Epithelial cell of proximal tubule (primary cell): ENCODE measurements at places on chromosomes 11 and 22.

DNA sequence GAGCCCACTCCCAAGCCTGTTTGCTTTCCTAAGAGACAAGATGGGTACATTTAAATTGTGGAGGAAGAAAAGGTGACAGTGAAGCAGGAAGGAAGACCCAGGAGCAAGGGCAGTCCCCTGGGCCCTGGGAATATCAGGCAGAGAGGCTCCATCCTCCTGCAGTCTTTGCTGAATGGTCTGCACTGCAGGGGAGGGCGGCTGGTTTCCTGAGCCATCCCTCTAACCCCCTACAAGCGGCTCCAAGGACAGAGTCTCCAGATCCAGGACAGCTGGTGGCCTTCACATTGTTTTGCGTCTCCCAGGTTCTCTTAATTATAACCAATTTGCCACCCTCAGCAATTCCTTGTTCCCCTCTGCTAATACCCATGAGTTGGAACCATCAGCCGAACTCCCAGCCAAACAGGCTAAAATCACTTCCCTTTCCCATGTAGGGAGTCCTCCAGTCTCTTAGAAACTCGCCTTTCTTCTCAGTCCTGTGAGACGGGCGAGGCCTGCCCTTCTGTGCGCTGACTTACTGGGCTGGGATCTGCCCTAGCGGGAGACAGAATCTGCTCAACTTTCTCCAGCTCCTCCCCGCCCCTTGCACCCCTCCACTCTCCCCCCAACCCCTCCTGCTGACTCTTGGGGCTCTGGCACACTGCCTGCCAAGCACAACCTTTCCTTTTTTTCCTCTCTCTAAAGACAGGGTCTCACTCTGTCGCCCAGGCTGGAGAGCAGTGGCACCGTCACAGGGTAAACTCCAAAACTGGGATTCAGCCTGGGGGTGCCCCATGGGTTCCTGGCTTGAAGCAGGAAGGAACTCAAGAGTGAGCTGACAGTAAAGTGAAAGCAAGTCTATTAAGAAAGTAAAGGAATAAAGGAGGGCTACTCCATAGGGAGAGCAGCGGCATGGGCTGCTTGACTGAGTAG is 53.4 kb upstream of the EMID1 start:
- DNase-seq = no peak

- DNase-seq = no peak
These were observed 330.7 kb downstream of the TTC28 start for GRCh38 chr22:28348613-28349609.

GRCh38 chr11:113685654-113686359 is 20.3 kb downstream of the TMPRSS5 start:
- no peak for DNase-seq

- no peak for DNase-seq
These were observed 48.0 kb downstream of the IGLL1 start for GRCh38 chr22:23531966-23532705.

DNA sequence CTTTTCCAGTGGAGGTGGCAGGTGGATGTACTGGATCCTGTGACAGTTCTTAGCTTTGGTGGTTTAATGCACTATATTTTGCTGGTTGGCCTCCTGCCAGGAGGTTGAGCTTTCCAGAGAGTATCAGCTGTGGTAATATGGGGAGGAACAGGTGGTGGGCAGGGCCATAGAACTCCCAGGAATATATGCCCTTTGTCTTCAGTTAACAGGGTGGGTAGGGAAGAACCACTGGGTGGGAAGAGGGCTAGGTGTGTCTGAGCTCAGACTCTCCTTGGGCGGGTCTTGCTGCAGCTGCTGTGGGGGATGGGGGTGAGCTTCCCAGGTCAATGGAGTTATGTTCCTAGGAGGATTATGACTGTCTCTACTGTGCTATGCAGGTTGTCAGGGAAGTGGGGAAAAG is 203.8 kb downstream of the DLG2 start:
- DNase-seq = no peak

- DNase-seq = no peak
These were observed 25.2 kb downstream of the DCPS start for GRCh38 chr11:126328938-126329643.
